ENCODE measurements at places on chromosomes 2 and 18.

DNA sequence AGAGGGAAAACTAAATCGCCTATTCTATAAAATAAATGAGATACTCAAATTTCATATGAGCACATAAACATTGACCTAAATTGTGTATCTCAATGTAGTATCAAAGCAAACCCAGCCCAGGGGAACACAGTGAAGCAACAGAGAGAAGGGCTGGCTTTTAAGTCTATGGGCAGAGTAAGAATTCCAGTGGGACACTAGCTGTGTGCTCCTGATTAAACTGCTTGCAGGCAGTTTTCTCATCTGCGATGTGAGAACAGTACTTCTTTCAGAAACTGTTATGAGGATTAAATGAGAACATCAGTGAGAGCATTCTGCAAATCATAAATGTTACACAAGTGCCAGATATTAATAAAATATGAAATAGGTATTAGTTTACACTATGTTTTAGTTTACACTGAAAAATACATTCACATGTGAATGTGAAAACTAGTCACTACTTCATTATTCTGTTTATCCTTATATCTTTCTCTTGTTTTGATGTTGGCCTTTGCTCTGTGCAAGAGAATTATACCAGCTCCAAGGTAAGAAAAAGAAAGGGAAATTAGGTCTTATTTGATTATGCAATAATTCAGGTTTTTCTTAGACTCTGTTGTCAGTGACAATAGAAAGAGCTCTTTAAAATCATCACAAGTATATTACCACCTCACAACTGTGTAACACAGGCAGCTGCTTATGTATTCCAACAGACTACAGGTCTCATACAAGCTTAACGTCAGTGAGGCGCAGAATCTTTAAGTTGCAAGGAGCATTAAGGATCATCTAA, 47.5 kb downstream of the GAREM1 start:
- DNase-seq: no peak

- no peak for DNase-seq
Observed at GRCh38 chr18:399631-400135, 100.8 kb downstream of the COLEC12 start.

DNA sequence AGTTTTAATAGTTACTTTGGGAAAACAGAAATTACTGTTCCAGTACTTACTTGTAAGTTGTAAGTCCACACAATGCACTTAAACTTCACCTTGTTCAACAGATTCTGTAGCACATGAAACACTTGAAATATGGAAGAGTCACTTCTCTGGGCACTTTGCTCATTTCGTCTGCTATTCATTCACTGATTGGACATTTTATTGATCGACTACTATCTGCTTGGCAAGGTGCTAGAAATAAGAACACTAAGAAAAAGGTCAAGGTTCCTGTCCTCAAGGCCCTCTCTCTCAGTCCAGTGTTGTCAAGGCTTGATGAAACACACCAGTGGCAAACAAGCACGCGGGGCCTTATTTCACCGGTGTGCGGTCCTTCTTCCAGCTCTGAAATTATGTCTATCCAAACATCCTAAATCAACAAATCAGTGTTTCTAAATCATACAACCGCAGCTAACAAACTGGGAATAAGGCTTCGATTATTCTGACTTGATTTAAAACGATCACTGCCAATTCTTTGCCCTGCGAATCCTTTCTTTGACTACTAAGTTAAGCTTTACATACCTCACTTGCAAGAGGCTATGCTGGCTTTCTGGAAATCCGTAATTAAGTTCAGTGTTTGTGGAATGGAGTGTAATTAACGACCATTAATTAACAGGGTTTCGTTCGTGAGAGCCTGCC, 780 bp upstream of the ITGAV start:
- no peak for DNase-seq

GRCh38 chr2:171807119-171807518, 86.9 kb downstream of the SLC25A12 start:
- no peak for DNase-seq

DNA sequence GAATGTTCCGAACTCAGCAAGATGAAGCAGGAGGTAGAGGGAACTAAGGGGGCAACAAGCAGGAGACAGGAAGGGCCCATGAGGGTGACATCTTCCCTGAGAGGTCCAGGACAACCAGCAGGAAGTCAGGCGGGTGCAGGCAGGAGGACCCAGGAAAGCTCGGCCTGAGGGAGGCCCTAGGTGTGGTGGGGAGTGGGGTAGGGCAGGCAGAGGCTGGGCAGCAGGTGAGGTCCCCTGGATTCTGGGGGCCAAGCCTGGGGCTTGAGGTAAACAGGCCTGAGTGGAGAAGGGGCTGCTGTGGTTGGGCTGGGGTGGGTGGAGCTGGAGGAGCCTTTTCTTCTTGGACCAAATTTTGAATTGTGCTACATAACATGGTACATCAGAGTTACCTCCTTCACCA, 4.1 kb upstream of the ALPG start:
- DNase-seq: no peak

DNA sequence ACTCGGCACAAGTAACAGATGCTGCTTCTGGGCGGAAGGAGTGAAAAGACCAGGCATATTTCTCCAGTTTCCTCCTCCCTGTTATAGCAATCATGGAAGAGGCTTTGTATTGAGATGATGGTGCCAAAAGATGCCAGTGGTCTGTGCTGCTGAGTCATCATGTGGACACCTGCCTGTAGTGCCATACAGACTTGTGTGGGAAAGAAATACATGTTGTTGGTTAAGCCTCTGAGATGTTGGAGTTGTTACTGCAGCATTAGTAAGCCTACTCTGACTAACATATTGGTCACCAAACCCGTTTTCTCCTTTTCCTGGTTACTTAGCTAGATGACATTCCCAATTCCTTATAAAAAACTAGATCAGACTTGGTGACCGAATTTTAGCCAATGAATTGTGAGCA, 356.9 kb downstream of the ZNF521 start:
- no peak for DNase-seq

- peak; percentile 74 for DNase-seq
Observed at GRCh38 chr2:3656762-3657721, 958 bp upstream of the ALLC start.

- DNase-seq: peak; percentile 94
Observed at GRCh38 chr2:51722311-51722710, 690.4 kb upstream of the NRXN1 start.

GRCh38 chr2:99852376-99852934, 289.9 kb downstream of the AFF3 start:
- DNase-seq: no peak

GRCh38 chr2:235343869-235344268, 150.0 kb upstream of the AGAP1 start:
- peak; percentile 44 for DNase-seq

DNA sequence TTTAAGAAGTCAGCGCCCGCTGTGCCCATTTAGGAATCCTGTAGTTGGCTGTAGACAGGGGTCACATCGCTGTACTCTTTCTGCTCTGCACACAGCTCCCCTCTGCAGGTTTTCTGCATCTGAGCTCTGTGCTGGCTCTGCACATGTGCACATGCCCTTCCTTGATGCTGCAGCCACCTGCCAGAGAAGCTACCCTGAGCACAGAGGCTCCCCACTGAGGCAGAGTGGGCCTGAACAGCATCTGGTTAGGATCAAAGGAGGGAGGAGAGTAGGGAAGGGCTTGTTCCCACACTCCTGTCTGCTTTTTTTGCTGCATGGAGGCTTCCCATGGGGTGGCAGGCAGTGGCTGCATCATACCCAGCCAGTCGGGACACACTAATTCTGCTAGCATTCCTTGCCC, 238.9 kb downstream of the FHOD3 start:
- DNase-seq: no peak

DNA sequence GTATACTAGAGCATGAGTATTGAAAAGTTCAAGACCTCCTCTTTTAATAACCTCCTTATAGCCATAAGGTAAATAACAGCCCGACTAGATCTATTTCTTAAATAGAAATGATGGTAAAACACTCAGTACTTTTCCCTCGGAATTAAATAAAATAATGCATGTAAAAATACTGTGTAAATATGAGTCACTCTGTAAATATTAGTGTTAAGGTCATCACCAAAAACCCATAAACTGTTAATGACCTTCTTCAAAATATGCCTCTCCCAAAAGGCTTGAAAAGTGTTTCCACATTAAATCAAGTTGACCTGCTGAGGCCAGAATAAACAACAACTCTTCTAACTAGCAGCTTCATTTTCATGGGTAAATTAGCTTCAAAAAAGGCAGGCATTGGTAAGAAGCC, 25.3 kb upstream of the BZW1 start:
- DNase-seq: peak; percentile 80

DNA sequence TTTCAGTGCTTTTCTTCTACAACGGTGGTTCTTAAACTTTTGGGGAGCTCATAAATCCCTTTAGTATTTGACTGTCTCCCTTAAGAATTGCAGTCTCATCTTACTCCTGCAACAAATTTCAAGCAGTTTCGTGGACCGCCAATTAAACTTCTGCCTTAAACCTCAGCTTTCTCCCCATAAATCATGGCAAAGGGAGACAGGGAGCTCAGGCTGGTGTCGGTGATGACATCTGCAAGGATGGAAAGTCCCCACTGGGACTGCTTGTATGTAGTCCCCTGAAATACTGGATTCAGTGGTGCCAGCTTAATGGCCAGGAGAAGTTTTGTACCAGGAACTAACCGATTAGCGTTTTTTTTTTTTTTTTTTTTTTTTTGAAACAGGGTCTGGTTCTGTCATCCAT, 148.7 kb upstream of the ITGA6 start:
- no peak for DNase-seq

- no peak for DNase-seq
Observed at GRCh38 chr2:203237346-203238238, 1.2 kb upstream of the CYP20A1 start.

DNA sequence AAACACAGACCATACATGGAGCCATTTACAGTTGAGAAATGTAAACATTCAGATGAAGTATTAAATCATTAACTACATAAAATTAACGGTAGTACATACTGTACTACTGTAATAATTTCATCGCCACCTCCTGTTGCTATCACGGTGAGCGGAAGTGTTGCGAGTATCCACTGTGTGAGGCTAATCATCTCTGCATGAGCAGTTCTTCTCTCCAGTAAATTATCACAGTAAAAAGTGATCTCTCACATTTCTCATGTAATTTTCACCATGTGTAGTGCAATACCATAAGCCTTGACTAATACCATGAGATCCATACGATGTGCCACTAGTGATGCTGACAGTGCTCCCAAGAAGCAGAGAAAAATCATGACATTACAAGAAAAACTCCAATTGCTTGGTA, 21.9 kb downstream of the SMAD2 start:
- no peak for DNase-seq

DNA sequence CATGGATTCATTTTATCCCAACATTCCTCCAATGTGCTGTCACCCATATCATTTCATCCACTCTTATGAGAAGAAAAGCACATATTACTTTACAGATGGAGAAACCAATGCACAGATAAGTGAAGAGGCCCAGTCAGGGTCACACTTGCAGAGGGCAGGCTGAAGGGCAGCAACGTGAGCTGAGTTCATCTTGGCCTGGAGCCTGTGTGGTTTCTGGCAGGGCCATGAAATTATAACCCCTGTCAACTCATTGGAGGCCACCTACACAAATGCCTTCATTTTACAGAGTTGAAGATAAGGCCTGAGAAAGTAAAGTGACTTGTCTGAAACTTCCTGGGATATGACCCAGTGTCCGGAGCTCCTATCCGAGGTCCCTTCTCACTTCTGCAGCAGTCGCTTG, 88.4 kb upstream of the NRP2 start:
- peak; percentile 7 for DNase-seq

GRCh38 chr2:145638675-145639074, 1118.8 kb upstream of the ZEB2 start:
- no peak for DNase-seq

DNA sequence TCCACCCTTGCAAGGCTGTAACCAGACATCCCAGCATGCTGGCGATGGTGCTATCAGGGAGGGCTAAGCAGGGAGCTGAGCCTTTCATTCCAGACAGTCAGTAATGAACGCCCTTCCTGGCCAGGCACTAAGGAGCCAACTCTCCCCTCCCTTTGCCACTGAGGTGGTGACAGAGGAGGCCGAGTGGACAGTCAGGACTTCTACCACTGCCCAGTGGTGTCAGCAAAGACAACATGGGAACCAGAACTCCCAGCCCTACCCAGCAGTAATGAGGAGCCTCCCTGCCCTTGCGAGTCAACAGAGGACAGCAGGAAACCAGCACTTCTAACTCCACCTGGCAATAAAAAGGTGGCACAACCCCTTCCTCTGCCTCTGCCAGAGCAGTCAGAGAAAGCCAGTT, 68.6 kb downstream of the ZAP70 start:
- no peak for DNase-seq

DNA sequence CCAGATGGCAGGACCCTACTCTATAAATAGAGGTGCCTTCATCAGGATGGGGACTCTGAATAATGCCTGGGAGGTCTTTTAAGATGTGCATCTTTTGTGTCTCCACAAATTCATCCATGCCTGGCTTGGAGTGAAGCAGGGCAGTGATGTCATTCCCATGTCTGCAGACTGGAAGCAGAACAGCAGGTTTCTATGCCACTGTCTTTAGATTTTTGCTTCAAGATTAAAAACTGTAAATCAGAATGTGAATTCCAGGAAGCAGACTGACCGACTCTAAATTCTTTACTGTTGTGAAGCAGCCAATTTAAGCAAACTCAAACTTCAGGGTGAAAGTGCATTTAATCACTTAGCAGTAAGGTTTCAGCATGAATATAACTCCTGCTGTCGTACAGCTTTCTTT, 159.3 kb downstream of the SCG2 start:
- peak; percentile 78 for DNase-seq

- no peak for DNase-seq
Observed at GRCh38 chr2:6665093-6666045, 200.3 kb downstream of the CMPK2 start.

DNA sequence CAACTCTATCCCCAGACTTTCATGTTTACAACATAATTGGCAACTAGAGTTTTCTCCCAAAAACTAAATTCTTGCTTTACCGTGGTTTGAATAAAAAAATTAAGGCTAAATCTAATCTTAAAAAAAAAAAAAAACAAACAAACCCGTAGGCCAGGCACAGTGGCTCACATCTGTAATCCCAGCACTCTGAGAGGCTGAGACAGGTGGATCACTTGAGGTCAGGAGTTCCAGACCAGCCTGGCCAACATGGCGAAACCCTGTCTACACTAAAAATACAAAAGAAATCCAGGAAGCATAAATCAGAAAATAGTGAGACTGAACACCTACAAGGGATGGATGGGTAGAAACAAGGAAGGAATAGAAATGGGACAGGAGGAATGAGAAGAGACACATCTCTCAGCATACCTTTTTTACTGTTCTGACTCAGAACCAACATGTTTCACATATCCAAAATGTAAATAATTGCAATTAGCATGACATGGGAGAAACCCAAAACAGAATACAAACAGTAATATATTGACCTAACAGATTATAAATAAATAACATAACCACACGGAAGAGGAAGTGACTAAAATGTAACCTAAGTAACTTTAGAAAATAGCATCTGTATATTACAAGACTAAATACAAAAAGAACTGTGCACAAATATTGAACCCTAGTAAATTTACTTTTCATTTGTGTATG, 17.5 kb downstream of the MGAT4A start:
- no peak for DNase-seq
